ENCODE measurements at places on chromosomes 12 and 14.

GRCh38 chr12:14256555-14257169 is 108.8 kb upstream of the ATF7IP start:
- peak; percentile 81 for DNase-seq

- DNase-seq = no peak
Measured at GRCh38 chr14:96038558-96038919, 623 bp upstream of the C14orf132 start.

DNA sequence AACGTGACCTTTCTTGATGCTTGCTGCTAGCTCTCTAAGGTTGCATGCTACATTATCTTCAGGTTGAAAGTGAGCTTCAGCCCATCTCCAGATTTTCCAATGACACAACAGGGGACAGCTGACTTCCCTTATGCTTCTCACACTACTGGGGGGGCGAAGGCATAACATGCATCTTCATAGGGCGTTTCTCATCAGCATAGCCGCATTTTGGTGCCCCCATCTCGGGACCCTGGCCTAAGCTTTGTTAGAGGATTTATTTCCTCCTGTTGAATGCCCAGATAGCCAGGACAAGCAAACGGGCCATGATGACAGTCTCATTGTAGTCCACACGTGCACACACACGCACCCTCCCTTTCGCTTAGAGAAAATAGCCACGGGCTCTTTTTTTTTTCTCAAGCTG is 30.7 kb downstream of the SSPN start:
- no peak for DNase-seq

DNA sequence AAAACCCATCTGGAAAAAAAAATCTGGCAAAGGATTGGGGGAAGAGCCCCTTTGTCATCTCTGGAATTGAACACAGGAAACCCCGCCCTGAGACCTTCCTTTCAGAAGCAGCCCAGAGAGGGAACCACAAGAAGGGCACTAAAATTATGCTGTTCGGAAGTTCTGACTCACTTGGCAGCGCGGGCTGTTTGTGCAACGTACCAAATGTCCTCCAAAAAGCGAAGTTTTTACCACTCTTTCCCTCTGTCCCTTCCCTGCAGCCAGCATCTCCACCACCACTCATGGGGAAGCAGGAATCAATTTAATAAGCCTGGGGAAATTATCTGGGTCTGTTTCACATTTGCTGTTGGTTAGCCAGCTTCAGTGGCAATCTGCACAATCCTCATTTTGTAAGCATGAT is 3.2 kb upstream of the SYNE3 start:
- peak; percentile 73 for DNase-seq

Measured in AML-193 (cell line).